Stimulated activated CD4-positive, alpha-beta T cell treated with anti-CD3 and anti-CD28 coated beads, TNF-alpha, amount 100 ng/mL, for 24 hours (primary cell): ENCODE measurements at places on chromosomes 1 and 21.

DNA sequence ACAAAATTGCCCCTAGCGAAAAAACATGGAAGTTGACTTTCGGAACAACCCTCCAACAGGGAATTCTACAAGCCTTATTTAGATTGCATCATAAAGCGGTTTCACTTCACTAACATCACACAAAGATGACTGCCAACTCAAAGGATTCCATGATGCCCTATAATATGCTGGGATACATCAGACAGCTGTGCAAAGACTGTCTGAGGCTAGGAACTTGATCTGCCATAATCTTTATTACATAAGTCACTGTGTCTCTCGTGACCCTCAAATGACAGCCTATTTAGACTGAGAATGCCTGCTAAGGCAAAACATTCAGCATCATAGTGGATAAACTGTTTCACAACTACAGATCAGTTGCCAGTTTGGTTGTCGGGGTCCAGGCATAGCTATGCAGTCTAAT lies 23.8 kb downstream of the FH start:
- DNase-seq = no peak

DNA sequence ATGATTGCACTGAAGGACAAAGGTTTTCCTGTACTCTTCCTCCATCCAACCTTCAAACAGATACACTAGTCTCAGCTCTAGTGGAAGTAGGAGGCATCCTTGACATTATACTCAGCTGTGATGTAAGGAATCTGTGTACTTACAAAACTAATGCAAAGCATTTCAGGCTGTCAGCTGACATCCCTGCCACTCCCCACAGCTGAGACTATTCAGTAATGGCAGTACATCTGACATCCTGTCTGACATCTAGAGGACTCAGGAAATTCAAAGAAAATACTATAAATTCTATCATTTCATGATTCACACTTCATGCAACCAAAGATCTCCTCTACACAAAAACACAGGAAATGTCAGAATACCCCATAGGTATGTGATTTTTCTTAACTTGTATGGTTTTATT lies 325.8 kb downstream of the SMYD3 start:
- DNase-seq = no peak

GRCh38 chr1:100866041-100866900 lies 28.4 kb downstream of the EXTL2 start:
- DNase-seq = no peak

DNA sequence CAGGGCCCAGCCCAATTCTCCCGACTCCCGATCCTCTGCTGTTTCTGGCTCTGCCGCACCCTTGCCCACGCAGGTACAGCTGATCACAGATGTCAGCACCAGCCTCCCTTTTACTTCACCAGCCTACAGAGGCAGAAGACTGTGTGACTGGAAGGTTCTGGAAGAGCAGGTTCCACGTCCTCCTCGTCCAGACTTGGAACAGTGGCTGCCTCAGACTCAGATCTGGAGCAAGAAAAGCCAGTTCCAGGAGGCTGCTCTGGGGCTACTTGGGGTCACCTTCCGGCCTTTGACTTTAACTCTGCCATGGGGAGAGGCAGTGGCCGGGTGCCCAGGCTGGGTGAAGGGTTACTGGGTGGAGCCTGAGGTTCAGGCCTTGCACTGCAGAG lies 16.1 kb upstream of the KLHDC7A start:
- no peak for DNase-seq

GRCh38 chr1:234272656-234273312 lies 100.5 kb upstream of the COA6 start:
- no peak for DNase-seq

- no peak for DNase-seq
Observed at GRCh38 chr1:235442788-235443429, 61.3 kb downstream of the B3GALNT2 start.

- DNase-seq = no peak
Observed at GRCh38 chr1:179831852-179832699, 45.5 kb downstream of the TOR1AIP2 start.

GRCh38 chr1:162564762-162565218 lies 3.3 kb downstream of the UAP1 start:
- no peak for DNase-seq

GRCh38 chr21:32548978-32549377 lies 36.3 kb downstream of the TCP10L start:
- DNase-seq = no peak

DNA sequence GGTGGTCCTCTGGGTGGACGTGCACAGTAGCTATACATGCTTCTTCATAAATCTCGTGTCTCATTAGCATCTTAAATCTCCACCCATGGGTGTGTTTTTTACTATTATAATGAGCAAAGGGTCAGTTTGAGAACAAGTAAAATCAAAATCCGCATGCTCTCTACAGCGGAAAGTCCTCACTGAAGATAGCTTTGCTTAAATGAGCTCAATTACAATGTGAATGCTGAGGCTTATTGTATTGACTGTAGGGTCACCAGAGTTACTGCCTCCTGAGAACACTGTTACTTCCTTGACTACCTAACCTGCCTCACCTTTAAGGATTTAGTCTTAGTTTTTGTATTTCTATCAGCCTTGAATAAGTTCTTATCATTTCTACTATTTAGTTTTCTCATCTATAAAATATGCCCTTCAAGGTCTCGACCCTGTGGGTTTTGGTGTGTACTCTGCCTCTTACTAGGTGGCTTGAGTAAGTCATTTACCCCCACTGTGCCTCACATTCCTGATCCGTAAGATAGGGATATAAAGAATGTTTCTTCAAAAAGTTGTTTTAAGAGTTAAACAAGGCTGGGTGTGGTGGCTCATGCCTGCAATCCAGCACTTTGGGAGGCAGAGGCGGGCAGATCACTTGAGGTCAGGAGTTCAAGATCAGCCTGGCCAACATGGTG lies 7.9 kb downstream of the SLAMF7 start:
- DNase-seq = no peak

DNA sequence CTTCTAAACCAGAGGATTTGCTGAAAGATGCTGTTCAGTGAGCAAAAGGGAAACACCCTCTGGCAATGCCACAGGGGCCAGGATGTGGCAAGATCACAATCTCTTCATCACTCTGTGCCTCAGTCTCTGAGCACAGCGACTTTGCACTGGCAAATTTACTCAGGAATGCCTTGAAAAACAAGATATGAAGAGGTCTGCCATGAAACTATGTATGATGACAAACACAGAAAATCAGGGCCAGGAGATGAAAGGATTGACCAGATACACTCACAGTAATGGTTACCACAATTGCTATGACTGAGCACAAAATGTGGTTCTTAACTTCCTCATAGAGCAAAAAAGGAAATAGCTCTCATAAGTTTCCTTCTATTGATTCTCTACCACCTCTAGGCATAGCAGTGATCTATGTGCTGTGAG lies 5.8 kb downstream of the TTC13 start:
- DNase-seq = no peak
